Cortex of kidney (tissue), 1 donor: ENCODE measurements at places on chromosomes 1 and 21.

- DNase-seq, result no peak
Observed at GRCh38 chr1:33231166-33231565, 25.1 kb upstream of the ZNF362 start.

- DNase-seq, result no peak
Observed at GRCh38 chr1:198841477-198841876, 202.6 kb downstream of the PTPRC start.

GRCh38 chr1:232792949-232793348, 12.3 kb upstream of the MAP10 start:
- no peak for DNase-seq

DNA sequence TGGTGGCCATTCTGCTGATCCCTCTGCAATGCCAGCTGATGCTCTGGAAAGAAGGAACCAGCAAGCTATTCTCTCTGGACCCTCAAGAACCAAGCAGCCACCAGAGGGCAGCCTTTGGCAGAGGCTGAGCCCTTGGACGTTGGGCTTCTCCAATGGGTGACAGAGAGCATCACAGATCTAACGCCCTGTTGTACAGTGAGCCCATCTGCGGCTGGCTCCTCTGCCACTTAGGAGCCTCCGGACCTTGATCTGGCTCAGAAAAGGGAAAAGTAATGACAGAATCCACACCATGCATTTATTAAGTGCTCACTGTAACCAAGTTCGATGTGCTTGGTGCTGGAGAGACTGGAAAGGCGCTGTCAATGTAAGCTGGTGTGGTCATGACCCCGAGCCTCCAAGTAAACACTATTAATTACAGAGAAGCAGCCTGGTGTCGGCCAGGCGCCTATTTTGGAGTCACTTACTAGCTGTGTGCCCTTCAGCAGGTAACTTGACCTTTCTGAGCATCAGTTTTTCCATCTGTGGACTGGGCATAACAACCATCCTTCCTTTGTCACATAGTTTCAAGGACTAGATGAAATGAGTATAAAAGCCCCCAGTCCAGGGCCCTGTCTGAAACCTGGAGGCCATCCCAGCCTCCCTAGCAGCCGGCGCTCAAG, 34.9 kb downstream of the ECE1 start:
- no peak for DNase-seq

DNA sequence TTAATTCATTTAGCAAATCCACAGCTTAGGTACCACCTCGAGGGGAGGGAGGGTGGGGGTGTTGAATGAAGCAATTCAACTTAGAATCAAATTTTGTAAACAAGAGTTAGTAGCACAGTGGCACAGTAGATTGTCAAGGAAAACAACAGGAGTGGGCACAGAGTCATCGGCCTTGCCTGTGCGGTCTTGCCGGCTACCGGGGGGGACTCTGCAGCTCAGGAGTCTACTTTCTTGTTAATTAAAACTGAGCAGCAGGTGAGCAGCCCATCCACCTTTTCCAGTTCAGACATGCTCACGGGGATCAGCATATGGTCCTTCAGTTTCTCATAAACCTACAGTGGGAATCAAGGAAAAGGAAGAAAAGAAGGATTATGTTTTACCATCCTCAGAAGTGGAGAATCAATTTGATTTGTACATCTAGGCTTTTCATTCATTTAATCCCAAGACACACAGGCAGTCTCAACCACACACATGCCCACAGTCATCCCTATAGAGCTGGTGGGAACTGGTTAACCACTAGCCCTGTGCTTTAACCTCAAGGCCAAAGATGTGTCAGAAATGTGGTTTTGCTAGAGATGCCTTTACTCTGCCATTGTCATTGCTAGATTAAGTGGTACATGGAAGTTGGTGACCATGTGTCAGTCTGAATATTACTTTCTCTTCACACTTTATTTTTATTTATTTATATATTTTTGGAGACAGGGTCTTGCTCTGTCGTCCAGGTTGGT, 45.0 kb upstream of the BCL10 start:
- no peak for DNase-seq

GRCh38 chr1:246210756-246211155, 296.3 kb downstream of the SMYD3 start:
- DNase-seq, result no peak

GRCh38 chr1:159076438-159077119, at the start of gene AIM2:
AIM2 (minus strand) TSS chr1:159076766; CDS start chr1:159073499, 3,267 bp downstream.
- DNase-seq, result no peak

- no peak for DNase-seq
Observed at GRCh38 chr1:96834986-96835385, 113.4 kb downstream of the PTBP2 start.

DNA sequence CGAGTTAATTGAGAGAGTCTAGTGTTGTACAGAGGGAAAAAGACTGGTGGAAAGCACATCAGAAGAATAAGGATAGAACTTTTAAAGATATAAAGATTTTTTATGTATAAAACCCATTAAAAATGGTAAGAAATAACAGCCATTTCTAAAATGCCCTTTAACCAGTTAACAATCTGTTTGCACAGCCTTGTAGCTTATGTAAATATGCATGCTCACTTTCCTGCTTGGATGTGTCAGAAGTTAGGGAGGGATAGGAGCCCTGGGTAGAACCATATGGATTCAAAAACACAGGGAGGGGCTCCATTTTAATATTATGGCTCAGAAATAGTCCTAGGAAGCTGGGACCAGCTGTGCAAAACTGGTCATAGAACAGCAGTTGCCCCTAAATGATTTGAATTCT, 4.5 kb upstream of the EDEM3 start:
- DNase-seq, result no peak

DNA sequence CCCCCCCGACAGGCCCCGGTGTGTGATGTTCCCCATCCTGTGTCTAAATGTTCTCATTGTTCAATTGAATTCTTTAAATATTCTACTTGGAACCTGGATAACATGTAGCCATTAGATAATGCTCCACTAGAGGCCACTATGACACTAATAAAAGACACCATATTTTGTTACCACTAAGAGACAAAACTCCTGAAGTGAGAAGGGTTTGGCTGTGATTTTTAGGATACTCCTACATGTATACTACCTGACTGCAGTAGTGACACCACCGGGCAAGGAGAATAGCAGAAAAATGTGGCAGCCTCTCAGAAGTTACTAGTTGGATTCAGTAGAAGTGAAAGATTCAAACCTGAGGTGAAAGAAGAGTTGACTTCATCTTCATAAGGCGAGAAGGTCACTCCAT, 36.0 kb downstream of the F5 start:
- no peak for DNase-seq
